ENCODE measurements at places on chromosomes 7 and 10.
A peak's percentile ranks its signal among the peaks of the same experiment; 100 is the strongest.

- no peaks in the 10 kb centered on the region for H3K36me3 ChIP-seq
- DNase-seq = no peak
- H3K4me1 ChIP-seq = no peaks in the 10 kb centered on the region
- no peak overlapping the region for H3K4me3 ChIP-seq
- H3K27me3 ChIP-seq = no peaks in the 10 kb centered on the region
Measured at GRCh38 chr7:78662939-78663338, 790.5 kb downstream of the MAGI2 start.

GRCh38 chr7:13988731-13989125 is 738 bp downstream of the ETV1 start:
- H3K27ac ChIP-seq = no peak overlapping the region
- peaks cover 2% of the 10 kb centered on the region for H3K27me3 ChIP-seq
- H3K4me3 ChIP-seq = no peak overlapping the region
- DNase-seq = no peak
- no peaks in the 10 kb centered on the region for H3K36me3 ChIP-seq
- no peaks in the 10 kb centered on the region for H3K4me1 ChIP-seq

DNA sequence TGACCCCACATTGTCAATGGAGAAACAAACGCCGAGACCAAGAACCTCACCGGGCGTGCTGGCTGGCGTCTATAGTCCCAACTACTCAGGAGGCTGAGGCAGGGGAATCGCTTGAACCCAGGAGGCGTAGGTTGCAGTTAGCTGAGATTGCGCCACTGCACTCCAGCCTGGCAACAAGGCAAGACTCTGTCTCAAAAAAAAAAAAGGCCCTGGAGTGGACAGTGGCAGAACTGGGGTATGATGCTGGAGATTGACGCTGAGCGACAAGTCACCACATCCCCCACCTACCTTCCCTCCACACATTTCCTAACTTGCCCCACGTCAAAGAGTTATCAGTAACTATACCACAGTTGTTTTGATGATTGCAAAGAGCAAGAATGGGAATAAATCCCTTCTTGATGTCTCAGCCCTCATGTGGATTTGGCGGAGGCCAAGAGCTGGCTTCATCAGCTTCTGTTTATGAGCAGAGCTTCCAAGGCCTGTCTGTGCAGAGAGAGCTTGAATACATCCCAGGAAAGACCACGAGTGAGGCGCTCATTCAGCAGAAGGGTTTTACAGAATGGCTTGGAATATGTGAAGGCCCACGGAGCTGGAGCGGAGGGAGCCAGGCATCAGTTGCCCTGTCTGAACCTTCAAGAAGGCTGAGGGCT is 28.0 kb upstream of the TNS3 start:
- H3K36me3 ChIP-seq = no peaks in the 10 kb centered on the region
- H3K4me1 ChIP-seq = peaks cover 2% of the 10 kb centered on the region
- H3K27me3 ChIP-seq = no peaks in the 10 kb centered on the region
- no peak for DNase-seq
- no peak overlapping the region for H3K4me3 ChIP-seq

DNA sequence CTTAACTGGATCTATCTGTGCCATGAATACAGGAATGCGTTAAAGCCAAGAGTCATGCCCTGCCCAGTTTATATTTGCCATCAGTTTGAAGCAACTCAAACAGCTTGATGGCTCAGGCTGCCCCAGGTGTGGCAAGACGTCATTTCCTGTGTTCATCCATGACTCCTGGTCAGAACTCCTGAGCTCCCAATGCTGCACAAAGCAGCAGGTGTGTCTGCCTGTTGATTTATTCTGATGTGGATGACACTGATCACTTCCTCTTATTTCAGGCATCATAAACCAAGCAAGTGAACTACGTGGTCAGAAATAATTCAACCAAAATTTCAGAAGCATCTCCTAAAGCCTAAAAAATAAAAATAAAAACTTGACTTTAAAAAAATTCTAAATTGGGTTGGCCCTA is 68.5 kb downstream of the EZH2 start:
- H3K27ac ChIP-seq = no peak overlapping the region
- no peak for DNase-seq
- H3K36me3 ChIP-seq = peaks cover 32% of the 10 kb centered on the region
- H3K4me1 ChIP-seq = peaks cover 29% of the 10 kb centered on the region
- no peaks in the 10 kb centered on the region for H3K27me3 ChIP-seq

DNA sequence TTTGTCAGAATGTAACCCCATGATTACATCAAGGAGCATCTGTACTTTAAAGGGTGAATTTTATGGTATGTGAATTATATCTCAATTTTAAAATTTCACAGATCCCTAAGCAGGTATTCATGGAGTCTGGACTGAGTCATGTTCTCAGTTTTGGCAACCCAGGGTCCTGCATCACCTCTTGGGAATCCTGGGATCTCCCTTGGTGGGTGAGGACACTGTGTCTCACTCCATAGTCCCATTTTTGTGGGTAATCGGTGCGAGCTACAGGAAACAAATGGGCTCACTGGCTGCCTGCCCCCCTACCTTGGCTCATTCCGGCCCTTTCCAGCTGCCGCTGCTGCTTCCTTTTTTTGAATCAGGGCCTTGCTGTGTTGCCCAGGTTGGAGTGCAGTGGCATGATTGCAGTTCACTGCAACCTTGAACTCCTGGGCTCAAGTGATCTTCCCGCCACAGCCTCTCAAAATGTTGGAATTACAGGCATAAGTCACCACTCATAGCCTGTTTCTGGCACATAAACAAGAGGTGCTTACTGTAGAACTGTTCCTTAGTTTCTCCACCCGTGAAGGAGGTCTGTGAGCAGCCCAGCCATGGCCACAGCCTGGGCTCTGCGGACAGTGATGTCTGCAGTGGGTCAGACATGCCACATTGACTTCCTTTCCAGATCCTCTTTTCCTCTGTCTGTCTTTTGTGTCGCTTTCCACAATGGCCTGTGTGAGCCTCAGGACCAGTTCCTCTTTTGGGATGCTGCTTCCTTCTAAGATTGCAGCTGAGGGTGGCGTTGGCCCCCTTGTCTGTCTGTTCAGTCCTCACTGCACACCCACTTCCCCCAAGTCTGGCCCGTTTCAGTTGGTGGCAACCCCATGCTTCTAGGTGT is 14.5 kb downstream of the PALD1 start:
- H3K36me3 ChIP-seq = no peaks in the 10 kb centered on the region
- H3K27ac ChIP-seq = peak overlapping the region; percentile 91
- peaks cover 80% of the 10 kb centered on the region for H3K4me1 ChIP-seq
- no peaks in the 10 kb centered on the region for H3K27me3 ChIP-seq
- H3K4me3 ChIP-seq = peak overlapping the region; percentile 71

- H3K4me1 ChIP-seq = no peaks in the 10 kb centered on the region
- H3K27ac ChIP-seq = no peak overlapping the region
- H3K27me3 ChIP-seq = peaks cover 18% of the 10 kb centered on the region
- no peaks in the 10 kb centered on the region for H3K36me3 ChIP-seq
- DNase-seq = no peak
- no peak overlapping the region for H3K4me3 ChIP-seq
Measured at GRCh38 chr7:27420702-27421101, 178.1 kb downstream of the EVX1 start.

- DNase-seq = no peak
- no peak overlapping the region for H3K4me3 ChIP-seq
- peaks cover 14% of the 10 kb centered on the region for H3K4me1 ChIP-seq
- peaks cover 85% of the 10 kb centered on the region for H3K36me3 ChIP-seq
- H3K27ac ChIP-seq = no peak overlapping the region
Measured at GRCh38 chr10:32271617-32272016, 75.3 kb downstream of the EPC1 start.

DNA sequence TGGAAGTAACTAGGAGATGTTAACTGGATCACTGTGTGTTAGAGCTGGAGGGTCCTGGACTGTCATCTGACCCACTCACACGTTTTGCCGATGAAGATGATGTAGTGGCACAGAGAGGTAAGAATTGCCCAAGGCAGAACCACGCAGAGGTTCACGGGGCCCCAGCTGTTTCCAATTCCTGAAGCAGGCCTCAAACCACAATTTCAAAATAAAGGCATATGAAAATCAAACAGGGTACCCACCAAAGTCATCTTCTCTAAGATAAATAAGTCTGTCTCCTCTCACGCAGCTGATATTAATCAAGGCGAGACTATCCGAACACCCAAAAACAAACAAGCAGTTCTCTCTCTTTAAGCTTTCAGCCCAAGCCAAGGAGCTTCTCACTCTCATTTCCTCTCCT is 113.3 kb upstream of the JCAD start:
- H3K36me3 ChIP-seq = no peaks in the 10 kb centered on the region
- H3K4me1 ChIP-seq = no peaks in the 10 kb centered on the region
- DNase-seq = no peak
- no peak overlapping the region for H3K27ac ChIP-seq
- no peak overlapping the region for H3K4me3 ChIP-seq
- H3K27me3 ChIP-seq = peaks cover 5% of the 10 kb centered on the region

GRCh38 chr10:121594076-121594475 is 4.2 kb downstream of the FGFR2 start:
- H3K27me3 ChIP-seq = peaks cover 30% of the 10 kb centered on the region
- peaks cover 3% of the 10 kb centered on the region for H3K4me1 ChIP-seq
- no peak overlapping the region for H3K4me3 ChIP-seq
- H3K36me3 ChIP-seq = no peaks in the 10 kb centered on the region
- no peak for DNase-seq

GRCh38 chr10:5902511-5903274 is 12.7 kb downstream of the FBH1 start:
- no peak overlapping the region for H3K4me3 ChIP-seq
- no peaks in the 10 kb centered on the region for H3K27me3 ChIP-seq
- H3K4me1 ChIP-seq = peaks cover 19% of the 10 kb centered on the region

GRCh38 chr10:116134322-116134721 is 138.7 kb downstream of the GFRA1 start:
- H3K27me3 ChIP-seq = no peaks in the 10 kb centered on the region
- no peak for DNase-seq
- no peak overlapping the region for H3K4me3 ChIP-seq
- H3K36me3 ChIP-seq = no peaks in the 10 kb centered on the region

- no peak overlapping the region for H3K27ac ChIP-seq
- H3K4me3 ChIP-seq = no peak overlapping the region
- no peaks in the 10 kb centered on the region for H3K4me1 ChIP-seq
- no peaks in the 10 kb centered on the region for H3K36me3 ChIP-seq
Measured at GRCh38 chr10:29761916-29762315, 127.1 kb upstream of the SVIL start.

DNA sequence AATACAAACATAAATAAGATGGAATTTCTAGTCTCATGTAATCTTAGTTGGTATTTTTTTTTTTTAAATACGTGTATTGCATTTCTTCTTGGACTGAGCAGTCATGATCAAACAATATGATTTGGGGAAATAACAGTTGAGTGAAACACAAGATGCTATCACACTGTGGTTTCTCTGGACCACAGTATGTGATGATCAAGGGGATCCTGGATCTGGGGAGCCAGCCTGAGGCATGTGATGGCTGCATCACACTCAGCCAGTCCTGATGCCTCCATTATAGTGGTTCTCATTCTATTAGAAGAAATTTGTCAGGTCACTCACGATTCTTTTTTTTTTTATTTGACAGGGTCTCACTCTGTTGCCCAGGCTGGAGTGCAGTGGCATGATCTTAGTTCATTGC is 495.9 kb upstream of the POT1 start:
- H3K4me1 ChIP-seq = no peaks in the 10 kb centered on the region
- H3K36me3 ChIP-seq = no peaks in the 10 kb centered on the region
- no peak overlapping the region for H3K4me3 ChIP-seq
- no peak for DNase-seq

- no peaks in the 10 kb centered on the region for H3K27me3 ChIP-seq
- no peaks in the 10 kb centered on the region for H3K36me3 ChIP-seq
- peak overlapping the region; percentile 30 for H3K27ac ChIP-seq
- H3K4me3 ChIP-seq = no peak overlapping the region
- no peak for DNase-seq
Measured at GRCh38 chr10:100341953-100342626, 4.9 kb upstream of the SCD start.

- H3K27ac ChIP-seq = no peak overlapping the region
- DNase-seq = no peak
- no peaks in the 10 kb centered on the region for H3K36me3 ChIP-seq
- H3K4me1 ChIP-seq = peaks cover 48% of the 10 kb centered on the region
- peaks cover 65% of the 10 kb centered on the region for H3K27me3 ChIP-seq
- peak overlapping the region; percentile 41 for H3K4me3 ChIP-seq
Measured at GRCh38 chr10:8048281-8049008, 6.0 kb upstream of the GATA3 start.

- H3K36me3 ChIP-seq = no peaks in the 10 kb centered on the region
- no peak overlapping the region for H3K4me3 ChIP-seq
- no peak for DNase-seq
- H3K27ac ChIP-seq = no peak overlapping the region
- no peaks in the 10 kb centered on the region for H3K27me3 ChIP-seq
Measured at GRCh38 chr10:101835362-101835761, 8.2 kb downstream of the KCNIP2 start.

GRCh38 chr7:138961159-138961558 is 20.0 kb downstream of the KIAA1549 start:
- no peak overlapping the region for H3K4me3 ChIP-seq
- no peak overlapping the region for H3K27ac ChIP-seq
- no peak for DNase-seq

DNA sequence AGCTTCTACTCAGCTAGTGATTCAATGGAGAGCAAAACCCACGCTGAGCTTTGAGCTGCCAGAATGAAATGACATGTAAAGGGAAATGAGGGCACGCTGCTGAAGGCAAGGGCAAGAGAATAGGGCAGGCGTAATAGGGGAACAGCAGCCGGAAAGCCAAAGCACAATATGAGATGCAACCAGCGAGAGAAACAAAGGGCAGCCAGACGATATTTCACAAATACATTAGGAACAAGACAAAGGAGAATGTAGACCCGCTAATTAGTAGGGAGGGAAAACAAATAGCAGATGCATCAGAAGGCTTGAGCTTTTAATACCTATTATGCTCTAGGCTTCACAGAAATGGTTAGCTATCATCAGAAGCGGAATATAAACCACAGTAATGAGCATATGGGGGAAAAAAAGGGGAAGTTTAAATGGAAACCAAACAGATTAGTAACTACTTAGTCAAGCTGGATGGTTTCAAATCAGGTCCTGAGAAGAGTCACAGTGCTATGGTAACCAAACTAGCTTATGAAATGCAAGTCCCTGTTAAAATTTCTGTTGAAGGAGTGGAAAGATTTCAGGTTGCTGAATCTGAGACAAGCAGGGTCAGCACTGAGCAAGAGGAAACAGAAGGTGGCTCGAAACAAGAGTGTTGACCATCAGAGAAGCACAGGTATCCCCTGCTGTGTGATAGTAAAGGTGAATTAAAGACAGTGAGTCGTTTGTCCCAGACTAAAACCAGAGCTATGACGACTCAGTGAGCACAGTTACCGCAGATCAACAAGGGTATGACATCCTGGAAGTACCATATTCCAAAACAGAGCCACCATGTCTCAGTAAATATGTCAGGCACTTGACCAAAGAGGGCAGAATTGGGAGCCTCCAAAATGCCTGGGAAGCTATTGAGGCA is 496.9 kb upstream of the CELF2 start:
- no peak for DNase-seq
- H3K27ac ChIP-seq = no peak overlapping the region
- peaks cover 2% of the 10 kb centered on the region for H3K27me3 ChIP-seq
- peaks cover 6% of the 10 kb centered on the region for H3K4me1 ChIP-seq
- no peak overlapping the region for H3K4me3 ChIP-seq
- no peaks in the 10 kb centered on the region for H3K36me3 ChIP-seq

- no peak overlapping the region for H3K4me3 ChIP-seq
- DNase-seq = no peak
- no peaks in the 10 kb centered on the region for H3K36me3 ChIP-seq
- H3K4me1 ChIP-seq = peaks cover 3% of the 10 kb centered on the region
- no peaks in the 10 kb centered on the region for H3K27me3 ChIP-seq
Measured at GRCh38 chr10:132460071-132460470, 63.1 kb downstream of the PWWP2B start.
